ENCODE measurements at places on chromosomes 7 and 10.

DNA sequence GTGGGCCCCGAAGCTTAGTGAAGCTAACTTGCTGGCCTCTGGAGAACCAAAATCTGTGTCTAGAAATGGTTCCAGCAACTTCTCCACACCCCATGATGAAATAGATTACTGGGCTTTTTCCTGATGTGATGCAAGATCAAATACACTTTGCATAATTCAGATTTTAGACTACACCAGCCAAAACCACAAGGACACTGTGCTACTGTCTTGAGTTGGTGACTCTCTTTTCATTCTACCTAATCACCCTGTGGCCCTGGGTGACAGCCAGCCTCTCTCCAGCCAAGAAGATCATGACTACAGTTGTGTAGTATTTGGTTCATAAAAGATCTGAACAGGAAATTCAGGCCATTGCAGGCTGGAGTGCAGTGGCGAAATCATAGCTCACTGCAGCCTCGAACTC is 22.2 kb downstream of the AZGP1 start:
- DNase-seq: no peak

DNA sequence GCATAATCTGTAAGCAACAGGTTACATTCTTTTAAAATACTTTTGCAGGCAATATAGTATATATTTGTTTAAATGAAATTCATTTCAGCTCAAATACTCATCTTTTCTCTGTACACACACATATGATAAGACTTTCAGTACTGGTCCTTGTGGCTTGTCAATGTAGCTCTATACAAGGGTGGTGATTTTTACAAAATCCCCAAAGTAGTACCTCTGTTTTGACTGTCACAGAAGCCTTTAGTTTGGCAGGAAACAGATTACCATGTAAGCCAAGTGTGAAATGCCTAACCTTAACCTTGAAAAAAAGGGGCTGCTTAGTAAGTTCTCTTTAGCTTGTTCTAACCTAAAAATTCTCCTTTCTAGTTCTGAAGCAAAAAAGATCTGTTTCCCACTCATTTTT is 87.9 kb downstream of the KCND2 start:
- DNase-seq: no peak

GRCh38 chr10:70052462-70053217 is at the start of gene MACROH2A2:
TSS of gene MACROH2A2 (plus strand) at chr10:70052846. CDS start at chr10:70075659, 22,813 bp downstream.
- no peak for DNase-seq

- no peak for DNase-seq
These were observed 9.6 kb upstream of the TRIM56 start for GRCh38 chr7:101075646-101076045.

DNA sequence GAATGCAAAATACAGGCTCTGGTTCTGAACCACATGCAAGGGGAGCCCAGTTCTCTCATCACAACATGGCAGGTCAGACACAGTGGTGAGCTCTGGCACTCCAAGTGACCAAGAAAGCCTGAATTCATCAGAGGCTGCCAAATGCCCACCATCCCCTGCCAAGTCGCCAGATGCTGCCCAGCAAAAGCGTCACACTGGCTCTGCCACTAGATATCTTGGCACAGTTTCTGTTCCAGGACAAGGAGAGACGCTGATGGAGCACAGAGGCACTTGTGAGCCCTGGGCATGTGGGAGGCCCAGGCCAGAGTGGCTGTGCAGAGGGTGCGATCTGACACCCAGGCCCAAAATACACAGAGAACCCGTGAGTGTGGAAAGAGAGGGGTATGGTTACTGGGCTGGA is 57.8 kb downstream of the GAD2 start:
- DNase-seq: no peak

- no peak for DNase-seq
These were observed 40.6 kb downstream of the LRRC17 start for GRCh38 chr7:102953406-102953805.

GRCh38 chr7:35726654-35727053 is 31.7 kb upstream of the HERPUD2 start:
- no peak for DNase-seq

DNA sequence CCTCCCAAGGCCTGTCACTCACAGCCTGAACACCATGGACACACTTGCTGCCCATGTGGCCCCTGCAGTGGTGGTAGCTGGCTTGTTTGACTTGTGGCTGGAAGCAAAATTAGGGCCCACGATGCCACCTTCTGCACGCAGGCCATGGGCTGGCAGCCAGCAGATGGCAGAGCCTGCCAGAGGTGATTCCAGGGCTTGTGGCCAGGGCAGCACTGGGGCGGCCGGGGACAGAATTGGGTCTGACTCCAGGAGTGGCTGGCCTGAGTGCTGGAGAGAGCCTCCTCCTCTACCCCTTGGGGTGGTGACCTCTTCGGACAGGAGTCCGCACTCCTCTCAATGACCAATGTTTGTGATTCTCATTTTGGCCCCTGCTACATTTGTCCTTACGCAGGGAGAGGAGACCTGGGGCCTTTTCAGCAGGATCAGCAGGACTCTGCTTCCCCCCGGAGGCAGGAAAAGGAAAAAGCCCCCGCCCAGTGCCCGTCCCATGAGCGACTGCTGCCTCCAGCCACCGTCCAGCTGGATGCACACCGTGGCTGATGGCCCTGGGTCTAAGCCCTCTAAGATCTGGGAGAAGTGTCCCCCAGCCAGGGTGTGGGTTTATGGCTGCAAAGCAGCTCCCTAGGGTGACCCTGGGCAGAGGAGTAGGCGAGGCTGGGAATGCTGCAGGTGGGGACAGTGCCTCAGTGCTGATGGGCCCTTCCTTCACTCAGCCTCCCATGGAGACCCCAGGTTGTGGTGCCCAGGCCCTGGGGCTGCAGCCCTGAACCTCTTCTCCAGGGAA is 26.5 kb downstream of the DNAJB12 start:
- DNase-seq: no peak

DNA sequence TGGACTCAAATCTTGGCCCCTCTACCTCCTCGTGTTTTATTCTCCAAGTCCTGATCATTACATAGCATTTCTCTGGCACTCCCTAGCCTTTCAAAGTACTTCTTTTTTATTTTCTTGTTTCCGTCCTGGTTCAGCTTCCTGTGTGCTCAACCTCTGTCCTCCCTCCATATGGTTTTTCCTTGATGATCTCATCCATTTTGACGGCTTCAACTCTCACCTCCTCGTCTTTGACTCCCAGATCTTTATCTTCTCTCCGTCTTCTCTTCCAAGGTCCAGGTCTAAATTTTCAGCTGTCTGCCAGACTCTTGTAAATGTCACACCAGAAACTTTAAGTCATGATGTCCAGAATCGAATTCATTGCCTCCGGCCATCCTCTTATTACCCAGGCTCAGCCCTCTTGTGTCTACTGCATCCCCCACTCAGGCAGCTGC is 23.3 kb upstream of the GFRA1 start:
- no peak for DNase-seq

GRCh38 chr7:1704811-1705738 is 35.0 kb downstream of the ELFN1 start:
- DNase-seq: no peak

DNA sequence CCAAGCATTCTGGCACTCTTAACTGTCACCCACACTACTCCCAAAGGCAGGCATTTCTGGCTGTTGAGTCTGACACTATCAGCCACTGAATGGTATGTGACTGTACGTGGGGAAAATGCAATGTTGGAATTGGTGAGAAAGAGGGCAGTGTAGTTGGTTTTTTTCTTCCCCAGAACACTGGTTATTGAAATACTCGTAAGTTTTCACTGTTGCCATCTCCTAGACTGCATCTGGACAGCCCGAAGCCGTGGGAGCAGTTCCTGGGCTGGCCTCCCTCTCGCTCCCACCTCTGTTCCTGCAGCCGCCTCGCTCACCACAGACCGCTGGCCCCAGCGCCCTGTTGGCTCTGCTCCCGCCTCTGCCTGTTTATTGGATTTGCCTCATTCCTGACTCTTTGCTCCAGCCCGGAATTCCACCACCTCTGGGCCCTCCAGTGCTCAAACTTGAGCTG is 5.7 kb downstream of the PLCE1 start:
- DNase-seq: no peak

GRCh38 chr10:48285710-48286109 is 11.2 kb upstream of the FRMPD2 start:
- DNase-seq: no peak

DNA sequence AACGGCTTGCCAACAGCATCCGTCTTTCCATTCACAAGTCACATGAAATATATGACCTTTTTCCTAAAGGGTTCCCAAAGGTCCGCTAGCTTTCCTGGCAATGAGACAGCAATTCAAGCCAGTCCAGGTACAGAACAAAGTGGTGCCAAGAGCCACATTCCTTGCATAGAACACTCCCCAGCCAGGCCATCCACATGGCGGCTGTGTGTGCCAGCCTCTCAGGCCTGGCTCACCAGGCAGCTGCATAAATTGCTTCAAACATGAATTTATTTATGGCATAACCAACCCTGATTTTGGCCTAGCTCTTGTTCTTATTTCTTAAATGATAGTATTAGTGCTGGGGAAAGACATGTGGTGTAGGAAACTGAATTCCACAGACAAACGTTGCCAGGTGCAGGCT is 63.7 kb upstream of the CREB5 start:
- no peak for DNase-seq

DNA sequence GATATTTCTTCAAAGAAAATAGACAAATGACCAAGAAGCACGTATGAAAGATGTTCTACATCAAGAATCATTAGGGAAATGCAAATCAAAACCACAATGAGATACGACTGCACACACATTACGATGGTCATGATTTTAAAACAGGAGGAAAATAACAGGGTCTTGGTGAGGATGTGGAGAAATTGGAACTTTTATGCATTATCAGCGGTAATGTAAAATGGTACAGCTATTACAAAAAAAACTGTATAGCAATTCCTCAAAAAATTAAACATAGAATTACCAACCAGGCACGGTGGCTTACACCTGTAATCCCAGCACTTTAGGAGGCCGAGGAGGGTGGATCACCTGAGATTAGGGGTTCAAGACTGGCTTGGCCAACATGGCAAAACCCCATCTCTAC is 178.8 kb upstream of the NEBL start:
- DNase-seq: no peak

GRCh38 chr10:49756031-49756430 is 6.1 kb downstream of the OGDHL start:
- no peak for DNase-seq

DNA sequence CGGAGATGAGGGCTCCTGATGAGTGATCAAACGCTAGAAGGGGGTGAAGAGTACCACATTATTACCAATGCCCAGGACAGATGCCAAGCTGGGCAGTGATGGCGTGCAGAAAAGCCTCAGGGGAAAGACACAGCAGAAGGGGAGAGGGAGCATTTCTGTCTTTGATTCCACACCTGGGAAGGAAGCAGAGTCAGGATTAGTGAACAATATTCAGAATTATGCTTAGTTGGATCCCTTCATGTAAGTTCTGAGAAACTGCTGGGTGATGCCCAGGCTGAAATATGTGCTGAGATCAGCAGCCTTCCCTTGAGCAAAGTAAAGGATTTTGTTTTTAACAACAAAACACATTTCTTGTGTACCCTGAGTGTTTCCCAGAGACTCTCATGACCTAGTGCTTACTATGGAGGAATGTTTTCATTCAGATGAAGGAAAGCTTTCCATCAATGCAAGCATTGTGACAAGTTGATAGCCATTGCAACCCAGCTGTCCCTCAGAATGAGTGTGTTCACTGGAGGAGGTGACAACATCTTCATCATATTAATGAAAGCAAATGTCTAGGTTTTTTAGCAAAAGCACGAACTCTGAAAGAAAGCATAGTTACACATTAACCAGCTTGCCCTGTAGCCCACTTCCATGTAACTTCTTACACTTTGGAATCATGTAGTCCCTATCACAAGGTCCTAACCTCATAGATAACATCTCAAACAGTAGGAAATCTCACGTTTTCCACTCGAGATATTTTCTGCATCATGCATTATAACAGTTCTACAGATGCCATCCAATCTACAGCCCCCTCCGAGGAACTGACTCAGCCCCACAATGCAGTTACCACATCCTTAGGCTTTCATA is 23.8 kb upstream of the AKR1C1 start:
- no peak for DNase-seq

GRCh38 chr7:27260211-27260610 is 17.6 kb downstream of the EVX1 start:
- no peak for DNase-seq

- no peak for DNase-seq
These were observed 99.4 kb downstream of the RNF216 start for GRCh38 chr7:5681979-5682546.

DNA sequence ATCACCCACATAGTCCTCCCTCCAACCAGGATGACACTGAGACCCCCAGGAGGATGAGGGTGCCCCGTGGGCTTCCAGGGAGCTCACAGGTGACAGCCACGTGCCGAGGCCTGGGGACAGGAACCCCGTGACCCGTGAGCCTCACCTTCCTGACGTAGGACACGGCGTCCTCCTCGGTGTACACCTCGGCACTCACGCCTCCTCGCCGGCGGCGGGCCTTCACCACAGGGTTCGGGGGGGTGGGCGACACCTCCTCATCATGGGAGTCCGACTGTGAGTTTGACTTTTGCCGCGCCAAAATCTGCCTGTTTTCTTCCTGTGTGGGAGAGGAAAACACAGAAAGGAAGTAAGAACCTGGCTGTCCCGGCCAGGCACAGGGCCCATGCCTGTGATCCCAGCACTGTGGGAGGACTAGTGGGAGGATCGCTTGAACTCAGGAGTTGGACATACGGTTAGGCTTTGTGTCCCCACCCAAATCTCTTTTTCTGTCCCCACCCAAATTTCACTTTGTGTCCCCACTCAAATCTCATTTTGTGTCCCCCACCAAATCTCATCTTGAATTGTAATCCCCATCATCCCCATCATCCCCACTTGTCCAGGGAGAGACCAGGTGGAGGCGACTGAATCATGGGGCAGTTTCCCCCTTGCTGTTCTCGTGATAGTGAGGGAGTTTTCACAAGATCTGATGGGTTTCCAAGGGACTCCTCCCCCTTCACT is 45.9 kb upstream of the DNAAF5 start:
- DNase-seq: no peak

DNA sequence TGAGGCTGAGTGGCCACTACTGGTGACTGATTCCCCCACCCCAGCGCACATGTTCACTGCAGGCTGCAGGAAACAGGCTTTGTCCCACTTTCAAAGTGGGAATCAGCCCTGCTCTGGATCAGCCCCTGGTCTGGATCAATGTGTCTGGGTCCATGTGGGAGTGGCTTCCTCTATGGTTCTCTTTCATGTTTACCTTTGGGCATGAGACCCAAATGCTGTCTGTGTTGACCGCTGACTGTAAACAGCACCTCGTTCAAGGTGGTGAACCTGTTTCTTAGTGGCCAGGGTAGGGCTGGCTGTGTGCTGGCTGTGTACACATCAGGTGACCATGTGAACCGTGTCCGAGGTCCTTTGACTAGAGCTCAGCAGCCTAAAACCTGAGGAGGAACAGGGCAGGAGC is 121.8 kb downstream of the CAMK1D start:
- DNase-seq: no peak

DNA sequence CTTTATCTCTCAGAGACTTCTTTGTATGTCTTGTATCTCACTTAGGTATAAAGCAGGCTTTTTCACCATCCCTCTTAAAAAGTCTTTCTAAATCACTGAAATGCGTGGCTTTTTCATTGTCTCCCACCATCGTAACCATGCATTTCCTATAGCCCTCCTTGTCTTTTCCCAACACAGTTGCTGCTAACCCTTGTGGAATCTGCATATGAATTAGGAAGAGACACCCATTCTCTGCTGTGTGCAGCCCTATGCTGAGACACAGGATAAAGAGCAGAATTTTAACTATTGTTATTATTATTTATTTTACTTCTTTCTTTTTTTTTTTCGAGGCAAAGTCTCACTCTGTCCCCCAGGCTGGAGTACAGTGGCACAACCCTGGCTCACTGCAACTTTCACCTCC is 804.3 kb upstream of the COBL start:
- no peak for DNase-seq
